CD4-positive, alpha-beta T cell (primary cell): ENCODE measurements at places on chromosomes 1 and 21. TPM values are rescaled to one million over a fixed set of nuclear protein-coding genes. Genes with fewer than 3 reads are reported as not detected.

DNA sequence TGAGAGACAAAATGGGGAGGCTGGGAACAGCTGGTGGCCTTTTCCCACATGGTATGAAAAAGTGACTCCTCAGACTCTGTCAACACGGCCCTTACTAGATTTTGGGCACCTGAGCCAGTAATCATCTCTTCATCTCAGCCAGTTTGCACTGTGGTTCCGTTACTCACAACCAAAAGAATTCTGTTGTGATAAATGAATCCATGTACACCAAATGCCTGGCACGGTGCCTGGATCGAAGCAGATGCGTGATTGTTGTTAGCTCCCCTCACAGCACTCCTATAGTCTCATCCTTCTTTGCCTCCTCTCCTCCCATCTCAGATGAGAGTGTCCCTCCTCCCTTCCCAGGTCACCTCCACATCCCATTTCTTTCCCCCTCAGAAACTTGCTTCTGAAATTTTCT, 57.9 kb upstream of the GJB5 start:
- DNase-seq: no peak
- no peak overlapping the region for H3K27ac ChIP-seq
- H3K27me3 ChIP-seq: peaks cover 4% of the 10 kb centered on the region
- no peak overlapping the region for H3K4me3 ChIP-seq
- no peaks in the 10 kb centered on the region for H3K36me3 ChIP-seq

Gene SMCP
- not detected for total RNA-seq

- DNase-seq: no peak
- H3K4me1 ChIP-seq: no peaks in the 10 kb centered on the region
- H3K36me3 ChIP-seq: no peaks in the 10 kb centered on the region
- no peaks in the 10 kb centered on the region for H3K27me3 ChIP-seq
Measured at GRCh38 chr21:17270229-17270628, 242.6 kb upstream of the CXADR start.

- H3K27me3 ChIP-seq: no peaks in the 10 kb centered on the region
- H3K4me3 ChIP-seq: no peak overlapping the region
- H3K27ac ChIP-seq: no peak overlapping the region
Measured at GRCh38 chr1:61784726-61785125, 42.4 kb downstream of the PATJ start.

Gene ZFP69B
- total RNA-seq: 2.4 TPM
